ENCODE measurements at places on chromosomes 11 and 22.

GRCh38 chr11:119111361-119111925, 4.3 kb downstream of the C2CD2L start:
- no peak for DNase-seq

GRCh38 chr22:33073989-33074418, 15.8 kb upstream of the SYN3 start:
- no peak for DNase-seq

- DNase-seq = no peak
These were observed 25.9 kb downstream of the SHANK3 start for GRCh38 chr22:50698546-50698945.

DNA sequence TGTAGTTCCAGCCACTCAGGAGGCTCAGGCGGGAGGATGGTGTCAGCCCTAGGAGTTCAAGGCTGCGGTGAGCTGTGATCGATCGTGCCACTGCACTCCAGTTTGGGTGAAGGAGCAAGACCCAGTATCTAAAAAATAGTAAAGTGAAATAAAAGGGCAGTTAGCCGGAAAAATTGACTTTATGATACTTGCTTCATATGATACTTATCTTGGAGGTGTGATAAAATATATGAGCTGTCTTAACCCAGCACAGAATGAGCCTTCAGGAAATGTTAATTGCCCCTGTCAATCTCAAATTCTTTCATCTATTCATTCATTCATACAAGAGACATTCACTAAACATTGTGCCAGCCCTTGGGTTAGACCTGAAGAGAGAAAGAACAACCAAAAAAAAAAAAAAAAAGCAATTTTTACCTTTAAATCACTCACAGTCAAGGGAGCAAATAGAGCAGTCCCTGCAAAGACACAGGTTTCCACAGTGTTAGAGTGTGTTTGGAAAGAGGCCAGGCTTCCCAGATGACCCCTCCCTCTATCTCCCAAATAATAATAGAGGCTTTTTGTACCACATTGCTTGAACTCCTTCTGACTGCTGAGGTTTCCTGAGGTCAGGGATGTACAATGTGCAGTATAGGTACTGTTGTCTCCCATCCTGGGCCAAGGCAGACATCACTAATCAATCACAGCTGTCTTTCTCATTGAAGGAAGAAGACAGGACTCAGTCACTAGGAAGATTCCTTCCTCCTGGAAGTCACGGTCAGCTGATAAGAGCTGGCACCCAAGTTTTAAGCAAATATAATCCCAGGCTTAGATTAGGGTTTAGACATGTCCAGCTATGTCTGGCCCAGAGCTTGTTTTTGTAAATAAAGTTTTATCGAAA, 454.6 kb downstream of the MIAT start:
- DNase-seq = no peak

DNA sequence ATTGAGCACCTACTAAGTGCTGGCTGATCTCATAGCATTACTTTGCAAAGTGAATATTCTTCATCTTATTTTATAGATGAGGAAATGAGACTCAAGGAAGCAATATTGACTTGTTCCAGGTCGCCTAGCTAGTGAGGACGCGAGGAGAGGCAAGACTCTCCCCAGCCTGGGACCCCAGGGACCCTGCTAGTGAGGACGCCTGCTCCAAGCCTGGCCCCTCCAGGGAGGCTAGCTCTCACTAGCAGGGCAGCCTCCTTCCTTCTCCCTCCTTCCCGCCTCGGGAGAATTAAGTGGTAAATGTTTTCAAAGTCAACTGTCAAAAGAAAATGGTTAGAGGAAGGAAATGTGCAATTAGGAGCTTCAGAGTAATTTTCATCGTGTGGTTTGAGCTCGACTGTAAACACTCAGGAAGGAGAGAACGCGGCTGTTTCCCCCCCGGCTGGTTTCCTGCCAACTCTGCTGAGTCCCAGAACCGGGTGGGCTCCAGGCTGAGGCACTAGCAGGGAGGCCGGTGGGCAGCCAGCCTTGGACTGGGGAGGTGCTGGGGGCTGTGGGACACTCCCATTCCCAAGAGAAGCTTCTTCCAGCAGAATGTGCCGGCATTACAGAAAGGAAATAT, 17.9 kb downstream of the MYEOV start:
- no peak for DNase-seq

DNA sequence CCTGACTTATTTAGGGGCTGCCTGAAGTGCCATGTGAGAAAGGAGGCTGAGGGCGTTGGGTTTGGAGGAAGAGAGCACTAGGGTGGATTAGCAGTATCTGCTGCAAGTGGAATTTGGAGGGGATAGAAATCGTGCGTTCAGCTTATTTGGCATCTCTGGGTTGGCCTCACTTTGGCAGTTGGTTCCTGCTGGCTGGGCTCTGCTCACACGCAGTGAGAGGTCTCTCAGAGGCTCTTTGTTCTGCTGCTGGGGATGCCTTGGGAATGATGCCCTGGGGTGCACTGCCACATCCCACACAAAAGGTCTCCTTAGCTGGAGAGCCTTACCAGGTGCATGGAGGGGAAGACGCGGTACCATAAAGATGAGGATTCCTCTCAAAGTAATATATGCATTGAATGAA, 17.7 kb upstream of the MICAL2 start:
- no peak for DNase-seq

DNA sequence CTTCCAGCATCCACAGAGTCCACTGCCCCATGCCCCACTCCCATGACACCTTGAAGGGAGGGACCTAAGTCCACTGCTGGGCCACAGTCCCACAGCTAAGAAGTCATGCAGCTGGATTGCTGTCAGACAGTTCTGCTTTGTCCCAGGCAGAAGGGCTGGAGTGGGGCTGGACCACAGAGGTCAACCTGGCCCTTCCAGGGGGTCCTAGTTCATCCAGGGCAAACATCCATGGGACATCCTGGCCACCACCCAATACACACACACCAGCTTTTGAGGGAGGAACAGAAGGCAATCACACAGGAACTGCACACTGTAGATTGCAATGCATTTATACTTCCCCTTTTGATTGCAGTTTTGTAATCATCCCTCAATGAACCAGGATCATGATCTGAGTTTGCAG, 11.3 kb upstream of the APOL4 start:
- DNase-seq = no peak

DNA sequence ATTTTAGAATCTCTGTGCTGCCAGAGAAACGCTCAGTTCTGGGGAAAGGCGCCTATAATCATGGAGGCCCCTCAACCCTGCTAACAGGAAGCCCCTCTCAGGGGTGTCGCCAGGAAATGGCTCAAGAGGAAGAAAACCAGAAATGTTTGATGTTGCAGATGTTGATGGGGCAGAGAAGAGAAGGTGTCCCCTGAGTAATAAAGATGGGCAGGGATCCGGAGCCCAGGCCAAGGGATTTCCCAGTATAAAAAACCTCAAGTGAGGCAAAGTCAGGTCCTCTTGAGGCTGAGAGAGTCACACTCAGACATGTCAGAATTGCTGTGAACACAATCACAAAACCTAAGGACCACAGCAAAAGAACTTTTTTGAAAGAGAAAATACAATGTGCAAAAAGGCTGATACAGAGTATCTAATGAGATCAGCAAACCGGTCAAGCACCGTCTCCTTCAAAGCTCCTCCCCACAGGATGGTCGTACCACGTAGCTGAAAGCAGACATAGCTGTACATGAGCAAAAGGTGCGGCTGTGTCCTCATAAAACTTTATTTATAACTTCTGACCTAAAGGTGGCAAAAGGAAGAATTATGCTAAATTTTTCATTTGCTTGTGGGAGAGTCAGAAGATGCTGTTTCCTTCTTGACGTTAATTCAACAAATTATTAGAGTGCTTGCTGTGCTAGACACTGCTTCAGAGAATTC, 12.2 kb downstream of the MOV10L1 start:
- no peak for DNase-seq

DNA sequence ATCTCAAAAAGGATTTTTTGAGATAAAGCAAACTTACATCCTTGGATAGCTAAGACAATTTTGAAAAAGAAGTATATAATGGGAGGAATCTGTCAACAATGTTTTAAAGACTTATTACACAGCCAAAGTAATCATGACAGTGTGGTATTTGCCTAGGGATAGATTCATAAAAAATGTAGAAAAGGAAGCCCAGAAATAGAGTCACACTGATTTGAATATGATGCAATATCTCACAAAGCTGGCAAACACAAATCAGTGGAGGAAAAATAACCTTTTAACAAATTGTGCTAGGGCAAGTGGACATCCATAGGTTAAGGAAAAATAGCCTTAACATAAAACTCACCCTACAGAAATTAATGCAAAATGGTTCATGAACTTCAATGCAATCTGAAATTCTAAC, 6.0 kb downstream of the XKR3 start:
- DNase-seq = no peak

- no peak for DNase-seq
These were observed 12.8 kb downstream of the OR8A1 start for GRCh38 chr11:124582565-124582964.
